Liver (tissue), 10 donors: ENCODE measurements at places on chromosomes 5 and 9. TPM values are rescaled to one million over a fixed set of nuclear protein-coding genes. Genes with fewer than 3 reads are reported as not detected.

PCDHB5 gene
- total RNA-seq: 0.42 TPM

PIP5K1B gene
- 0.33 TPM for total RNA-seq

TEK gene
- total RNA-seq: 11.7 TPM

ECM2 gene
- total RNA-seq: 42.0 TPM

FAM78A gene
- 2.1 TPM for total RNA-seq

WDR31 gene
- total RNA-seq: 3.2 TPM

- DNase-seq: no peak
Measured at GRCh38 chr5:11955331-11955730, 51.1 kb upstream of the CTNND2 start.

DNA sequence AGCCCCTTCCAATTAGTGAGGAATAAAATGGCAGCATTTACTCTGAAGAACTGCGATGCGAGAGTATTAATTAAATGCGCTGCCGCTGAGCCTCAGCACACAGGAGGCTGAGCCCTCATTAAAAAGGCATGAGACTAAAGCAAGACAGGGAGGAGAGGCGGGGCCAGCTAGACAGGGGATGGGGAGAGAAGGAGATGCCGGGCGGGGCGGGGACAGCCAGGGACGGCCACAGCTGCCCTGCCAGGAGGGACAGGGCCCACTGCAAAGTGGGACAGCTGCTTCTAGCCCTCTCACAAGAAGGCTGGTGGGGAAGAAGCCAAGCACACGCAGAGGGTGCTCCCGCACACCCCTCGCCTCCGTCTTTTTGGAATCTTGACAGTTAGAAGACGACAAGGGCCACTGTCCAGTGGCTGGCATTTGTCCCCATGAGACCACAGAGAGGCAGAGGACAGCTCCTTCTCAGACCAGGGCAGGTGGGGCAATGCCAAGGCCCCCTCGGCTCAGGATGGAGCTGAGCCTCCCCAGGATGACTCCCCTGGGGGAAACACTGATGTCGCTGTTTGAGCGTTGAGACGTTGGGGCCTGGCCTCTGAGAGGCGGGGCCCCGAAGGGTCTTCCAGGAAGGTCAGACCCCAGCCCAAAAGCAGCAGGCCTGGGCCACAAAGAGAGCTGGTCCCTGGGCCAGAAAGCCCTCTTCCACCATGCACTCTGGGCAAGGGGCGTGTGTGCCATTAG, 26.9 kb downstream of the ADAMTS2 start:
- DNase-seq: no peak

GRCh38 chr5:136153581-136154236, 21.1 kb downstream of the SMAD5 start:
- DNase-seq: no peak

DNA sequence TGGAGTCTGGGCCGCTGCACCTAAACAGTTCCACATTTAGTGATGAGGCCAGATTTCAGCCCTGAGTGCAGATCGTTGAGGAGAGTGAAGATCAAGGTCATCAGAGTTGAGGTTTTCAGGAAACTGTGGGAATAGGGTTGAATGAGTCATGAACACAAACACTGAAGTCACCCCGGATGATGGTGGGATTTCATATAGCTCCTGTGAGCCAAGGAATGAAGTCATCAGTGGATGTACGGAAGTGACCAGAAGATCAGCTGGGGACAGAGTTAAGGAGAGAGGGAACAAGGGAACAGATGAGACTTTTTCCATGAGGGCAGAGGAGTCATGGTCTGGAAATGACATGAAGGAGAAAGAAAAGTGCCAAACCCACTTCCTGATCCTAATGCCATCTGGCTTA, 36.5 kb downstream of the PALM2AKAP2 start:
- DNase-seq: no peak

DNA sequence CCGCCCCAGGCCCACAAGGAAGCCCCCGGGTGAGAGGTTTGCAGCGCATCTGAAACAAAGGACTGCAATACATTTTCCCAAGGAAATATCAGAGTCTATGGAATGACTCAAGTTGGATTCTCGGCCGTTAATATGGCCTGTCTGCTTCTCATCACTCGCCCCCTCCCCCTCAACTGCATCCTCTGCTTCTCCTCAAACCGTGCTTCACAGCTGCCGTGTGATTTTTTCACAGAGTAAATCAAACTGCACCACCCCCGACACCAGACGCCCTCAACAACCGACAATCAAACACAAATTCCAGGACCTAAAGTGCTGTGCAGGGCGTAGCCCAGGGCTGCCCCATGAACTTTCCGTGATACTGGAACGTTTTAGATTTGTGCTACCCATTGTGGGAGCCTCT, 176.9 kb downstream of the ROR2 start:
- DNase-seq: no peak
